Activated CD4-positive, alpha-beta T cell treated with anti-CD3 and anti-CD28 coated beads, Interleukin-2, amount 10 ng/mL, durations not matched to agents 7 days and 5 days (primary cell): ENCODE measurements at places on chromosomes 11 and 22. TPM values are rescaled to one million over a fixed set of nuclear protein-coding genes. Genes with fewer than 3 reads are reported as not detected.
A peak's percentile ranks its signal among the peaks of the same experiment; 100 is the strongest.

Gene MS4A3
- total RNA-seq, result not detected

- DNase-seq, result no peak
- H3K36me3 ChIP-seq, result peaks cover 1% of the 10 kb centered on the region
- peaks cover 3% of the 10 kb centered on the region for H3K4me1 ChIP-seq
- H3K27me3 ChIP-seq, result no peaks in the 10 kb centered on the region
- H3K4me3 ChIP-seq, result no peak overlapping the region
Measured at GRCh38 chr22:17675584-17675983, 37.0 kb downstream of the BCL2L13 start.

DNA sequence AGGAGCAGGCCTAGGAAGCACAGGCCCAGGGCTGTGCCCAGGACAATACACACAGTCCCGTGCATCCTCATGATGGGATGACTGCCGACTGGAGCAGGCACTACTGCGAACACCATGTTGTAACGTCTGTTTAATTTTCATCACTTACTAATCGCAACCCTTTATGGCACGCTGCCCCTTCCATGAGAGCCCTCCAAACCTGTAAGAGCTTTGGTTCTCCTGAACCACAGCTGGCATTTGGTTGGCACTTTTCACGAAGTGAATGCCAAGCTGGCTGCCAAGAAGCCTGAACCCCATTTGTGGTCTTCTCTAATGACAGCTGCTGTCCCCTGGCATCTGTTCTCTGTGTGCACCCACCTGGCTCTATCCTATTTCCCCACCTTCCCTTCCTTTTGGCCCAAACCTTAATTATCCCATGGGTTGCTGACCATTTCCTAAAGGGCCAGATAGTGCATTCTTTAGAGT is 36.5 kb downstream of the APOL1 start:
- peak overlapping the region; percentile 96 for H3K27ac ChIP-seq
- no peak for DNase-seq
- H3K36me3 ChIP-seq, result peaks cover 76% of the 10 kb centered on the region
- peak overlapping the region; percentile 64 for H3K4me3 ChIP-seq
- peaks cover 68% of the 10 kb centered on the region for H3K4me1 ChIP-seq
- H3K27me3 ChIP-seq, result no peaks in the 10 kb centered on the region

DNA sequence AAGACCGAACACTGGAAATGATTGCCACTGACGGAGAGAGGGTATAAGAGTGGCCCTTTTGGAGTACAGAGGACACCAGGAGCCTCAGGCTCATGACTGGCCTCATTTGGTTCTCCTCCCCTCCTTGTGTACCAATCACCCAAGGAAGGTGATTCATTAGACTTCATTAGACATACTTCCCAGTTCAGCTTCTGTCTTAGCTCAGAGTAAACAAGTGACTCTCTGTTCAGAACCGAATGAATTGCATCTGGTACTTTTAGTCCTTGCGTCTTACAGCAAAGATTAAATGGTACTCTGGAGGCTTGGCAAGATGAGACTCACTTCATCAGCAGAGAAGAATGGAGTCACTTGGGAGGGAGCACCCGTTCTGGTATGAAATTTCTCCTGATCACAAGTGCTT is 75.2 kb downstream of the ZNRF3 start:
- H3K4me1 ChIP-seq, result peaks cover 16% of the 10 kb centered on the region
- no peaks in the 10 kb centered on the region for H3K36me3 ChIP-seq
- H3K27me3 ChIP-seq, result peaks cover 80% of the 10 kb centered on the region
- DNase-seq, result no peak
- no peak overlapping the region for H3K27ac ChIP-seq

DNA sequence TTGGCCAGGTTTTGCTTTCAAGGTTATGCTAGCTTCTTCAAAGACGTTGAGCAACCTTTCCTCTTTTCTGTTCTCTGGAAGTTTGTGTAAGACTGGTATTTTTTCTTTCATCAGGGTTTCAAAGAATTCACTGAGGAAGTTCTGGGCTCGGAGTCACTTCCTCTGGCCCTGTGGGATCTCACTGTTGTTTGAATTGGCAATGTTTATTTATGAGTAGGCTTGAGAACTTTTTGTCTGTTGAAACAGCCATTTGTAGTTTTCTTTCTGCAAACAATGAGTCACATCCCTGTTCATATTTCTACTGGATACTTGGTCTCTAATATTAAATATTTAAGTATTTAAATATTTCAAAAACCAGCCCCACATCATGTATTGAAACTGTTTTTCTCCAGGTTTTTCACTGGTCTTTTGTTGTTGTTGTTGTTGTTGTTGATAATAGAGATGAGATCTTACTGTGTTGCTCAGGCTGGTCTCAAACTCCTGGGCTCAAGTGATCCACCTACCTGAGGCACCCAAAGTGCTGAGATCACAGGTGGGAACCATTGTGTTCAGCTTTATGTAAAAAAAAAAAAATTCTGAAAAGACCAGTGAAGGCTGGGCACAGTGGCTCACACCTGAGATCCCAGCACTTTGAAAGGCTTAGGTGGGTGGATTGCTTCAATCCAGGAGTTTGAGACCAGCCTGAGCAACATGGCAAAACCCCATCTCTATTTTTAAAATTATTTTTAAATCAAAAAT is 26.9 kb downstream of the SUSD2 start:
- peak overlapping the region; percentile 28 for H3K4me3 ChIP-seq
- peaks cover 3% of the 10 kb centered on the region for H3K27me3 ChIP-seq
- DNase-seq, result no peak
- H3K4me1 ChIP-seq, result peaks cover 37% of the 10 kb centered on the region
- no peaks in the 10 kb centered on the region for H3K36me3 ChIP-seq
- H3K27ac ChIP-seq, result peak overlapping the region; percentile 80

- DNase-seq, result no peak
- H3K4me3 ChIP-seq, result no peak overlapping the region
- no peaks in the 10 kb centered on the region for H3K27me3 ChIP-seq
- no peaks in the 10 kb centered on the region for H3K4me1 ChIP-seq
- H3K36me3 ChIP-seq, result no peaks in the 10 kb centered on the region
Measured at GRCh38 chr11:37595845-37596244, 997.8 kb upstream of the RAG2 start.
